Stimulated activated CD8-positive, alpha-beta memory T cell treated with anti-CD3 and anti-CD28 coated beads, Interleukin-4, amount 100 ng/mL, for 4 hours (primary cell): ENCODE measurements at places on chromosomes 11 and 22.

DNA sequence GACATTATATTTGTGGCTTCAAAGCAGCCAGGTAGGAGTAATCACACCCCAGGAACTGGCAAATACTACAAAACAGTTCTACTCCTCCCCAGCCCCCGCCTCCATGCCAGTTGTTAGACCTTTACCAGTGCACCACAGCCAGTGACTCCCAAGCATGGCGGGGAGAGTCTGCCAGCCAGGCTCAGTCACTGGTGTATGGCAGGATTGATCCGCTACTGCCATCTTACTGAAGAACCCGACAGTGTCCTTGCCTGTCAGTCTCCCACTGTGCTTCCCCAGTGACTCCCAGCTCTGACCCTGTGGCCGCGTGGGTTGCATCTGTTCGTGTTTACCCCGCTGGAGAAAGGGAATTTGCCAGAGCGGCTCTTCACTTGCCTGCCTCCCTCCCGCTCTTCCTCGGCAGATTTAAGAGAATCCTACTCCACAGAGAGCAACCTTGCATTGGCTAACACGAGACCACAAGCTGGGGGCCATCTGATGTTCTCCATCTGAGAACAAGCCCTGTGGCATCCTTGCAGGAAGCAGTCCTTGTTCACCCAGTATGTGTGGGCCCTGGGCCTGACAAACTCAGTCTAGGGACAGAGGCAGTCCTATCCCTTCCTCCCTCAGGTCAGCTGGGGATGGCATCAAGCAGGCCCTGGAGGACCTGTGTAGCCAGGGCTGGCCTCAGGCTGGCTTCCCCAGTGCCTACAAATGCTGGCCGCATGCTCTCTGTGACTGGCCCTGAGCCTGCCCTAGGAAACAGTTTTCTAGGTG lies 33.1 kb downstream of the GNAZ start:
- no peak for DNase-seq

GRCh38 chr11:10366568-10367331 lies 61.9 kb downstream of the ADM start:
- peak; percentile 8 for DNase-seq

DNA sequence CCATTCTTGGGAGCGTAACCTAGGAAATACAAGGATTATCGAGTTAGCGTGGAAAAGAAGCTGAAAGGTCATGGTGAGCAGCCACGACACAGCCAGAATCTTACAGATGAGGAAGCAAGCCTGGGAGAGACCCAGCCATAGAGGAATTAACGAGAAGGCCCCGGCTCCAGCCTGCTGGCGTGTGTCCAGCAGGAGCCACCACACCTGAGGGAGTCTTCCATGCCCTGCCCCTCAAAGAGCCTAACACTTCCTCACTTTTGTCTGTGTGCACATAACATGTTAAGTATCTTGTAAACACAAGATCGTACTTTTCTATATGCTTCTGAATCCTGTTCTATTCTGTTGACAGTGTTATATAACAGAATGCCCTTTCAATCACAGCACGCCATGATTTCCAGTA lies 18.1 kb downstream of the CECR2 start:
- DNase-seq, result no peak

DNA sequence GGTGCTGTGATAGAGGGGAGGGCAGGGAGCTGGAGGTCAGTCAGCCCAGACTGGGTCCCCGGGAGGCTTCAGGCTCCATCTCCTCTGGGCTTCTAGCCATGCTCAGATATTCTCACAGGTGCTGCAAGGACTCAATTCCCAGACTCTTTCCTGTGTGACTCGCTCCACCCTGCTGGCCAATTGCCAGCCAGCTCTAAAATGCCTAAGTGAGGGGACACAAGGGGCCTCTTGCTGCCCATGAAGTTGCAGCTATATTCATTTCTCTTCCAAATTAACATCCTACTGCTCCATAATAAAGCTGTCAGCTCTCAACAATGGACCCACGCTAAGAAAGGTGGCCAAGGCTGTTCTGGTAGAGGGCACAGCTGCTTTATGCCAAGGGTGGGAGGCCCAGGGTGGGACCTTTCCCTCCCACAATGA lies 101.5 kb downstream of the PLEKHA7 start:
- DNase-seq, result no peak

- DNase-seq, result no peak
Measured at GRCh38 chr11:109426442-109427240, 4.7 kb downstream of the C11orf87 start.
